Skeletal muscle tissue (tissue), 5 donors: ENCODE measurements at places on chromosomes 3 and 15. TPM values are rescaled to one million over a fixed set of nuclear protein-coding genes. Genes with fewer than 3 reads are reported as not detected.

CYP1A2 gene
- not detected for total RNA-seq

COL6A5 gene
- total RNA-seq: not detected

CYP8B1 gene
- not detected for total RNA-seq

GMPPB gene
- total RNA-seq: 9.9 TPM

ALS2CL gene
- 5.2 TPM for total RNA-seq

ROPN1 gene
- total RNA-seq: not detected

DNAH12 gene
- total RNA-seq: 0.52 TPM

PARP3 gene
- total RNA-seq: 6.3 TPM

LINGO1 gene
- 3.7 TPM for total RNA-seq

OPA1 gene
- 38.1 TPM for total RNA-seq

CCDC9B gene
- total RNA-seq: 2.1 TPM

RGMA gene
- 5.7 TPM for total RNA-seq

GALNT15 gene
- 3.7 TPM for total RNA-seq

FSIP1 gene
- total RNA-seq: 3.7 TPM

THPO gene
- under 0.01 TPM for total RNA-seq

RSL24D1 gene
- 69.4 TPM for total RNA-seq

PPP1R14D gene
- total RNA-seq: not detected

ZNF501 gene
- total RNA-seq: 5.2 TPM

BOC gene
- 28.7 TPM for total RNA-seq

PDCD6IP gene
- total RNA-seq: 51.7 TPM

CFAP44 gene
- total RNA-seq: 6.3 TPM

C3orf33 gene
- total RNA-seq: 2.6 TPM

GPR62 gene
- 0.52 TPM for total RNA-seq

MYZAP gene
- 2.6 TPM for total RNA-seq

JMJD7 gene
- 1.0 TPM for total RNA-seq

ADCY5 gene
- total RNA-seq: 6.8 TPM
